Eye (tissue), 1 donor: ENCODE measurements at places on chromosomes 3 and 15.

DNA sequence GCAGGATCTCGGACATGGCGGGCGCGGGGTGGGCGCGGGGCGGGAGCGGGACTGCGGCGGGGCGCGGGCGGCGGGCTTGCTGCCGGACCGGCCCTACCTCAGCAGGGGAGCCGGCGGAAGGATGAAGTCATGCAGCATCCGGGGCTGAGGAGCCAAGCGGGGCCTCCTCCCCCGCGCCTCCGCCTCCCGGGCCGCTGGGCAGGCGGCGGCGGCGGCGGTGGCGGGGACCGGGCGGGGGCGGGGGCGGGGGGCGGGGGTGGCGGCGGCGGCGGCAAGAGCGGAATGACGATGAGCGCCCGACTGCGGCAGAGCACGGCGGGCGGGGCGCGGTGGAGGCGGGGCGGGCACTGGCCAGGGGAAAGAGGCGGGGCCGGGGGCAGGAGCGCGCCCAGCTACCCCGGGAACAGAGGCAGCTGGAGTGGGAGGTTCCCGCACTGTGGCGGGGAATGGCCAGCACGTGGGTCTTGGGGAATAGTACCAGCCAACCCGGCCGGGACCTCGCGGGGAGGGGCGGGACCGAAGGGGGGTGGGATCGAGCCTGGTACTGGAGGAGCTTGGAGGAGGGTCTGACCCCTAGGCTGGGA lies at the start of gene CAMK2N2:
TSS of gene CAMK2N2 (minus strand) at position 284 of the 584 bp plus-strand sequence. CDS start at position 16, 268 bp downstream.
- no peak for DNase-seq

DNA sequence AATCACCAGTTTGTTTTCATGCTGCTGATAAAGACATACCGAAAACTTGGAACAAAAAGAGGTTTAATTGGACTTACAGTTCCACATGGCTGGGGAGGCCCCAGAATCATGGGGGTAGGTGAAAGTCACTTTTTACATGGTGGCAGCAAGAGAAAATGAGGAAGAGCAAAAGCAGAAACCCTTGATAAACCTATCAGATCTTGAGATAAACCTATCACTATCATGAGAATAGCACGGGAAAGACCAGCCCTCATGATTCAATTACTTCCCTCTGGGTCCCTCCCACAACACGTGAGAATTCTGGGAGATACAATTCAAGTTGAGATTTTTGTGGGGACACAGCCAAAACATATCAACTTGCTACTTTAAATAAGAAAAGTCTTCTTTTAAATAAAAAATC lies 28.9 kb downstream of the CD200R1L start:
- DNase-seq: no peak

GRCh38 chr15:89138999-89139612 lies 50.9 kb downstream of the ABHD2 start:
- no peak for DNase-seq

DNA sequence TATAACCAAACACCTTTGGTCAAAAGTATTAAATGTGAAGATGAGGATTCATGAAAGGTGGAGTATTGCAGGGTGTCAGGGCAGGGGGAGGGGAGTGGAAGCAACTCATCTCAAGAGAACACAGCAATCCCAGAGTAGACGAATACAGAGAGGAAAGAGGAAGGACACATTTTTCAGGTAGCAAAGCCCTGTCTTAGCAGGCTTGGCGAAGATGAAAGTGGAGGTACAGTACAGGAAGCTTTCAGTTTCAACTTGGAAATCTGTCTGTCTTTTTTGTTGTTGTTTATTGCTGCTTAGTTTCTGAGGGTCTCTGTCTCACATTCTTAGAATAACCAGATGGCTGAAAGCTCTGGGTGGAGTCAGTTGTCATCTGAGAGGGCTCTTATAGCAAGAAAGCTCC lies 80.8 kb upstream of the GPR149 start:
- DNase-seq: no peak

GRCh38 chr15:42213511-42213910 lies 5.4 kb upstream of the VPS39 start:
- DNase-seq: no peak

- DNase-seq: no peak
Observed at GRCh38 chr15:80783260-80783659, 4.1 kb downstream of the CEMIP start.

DNA sequence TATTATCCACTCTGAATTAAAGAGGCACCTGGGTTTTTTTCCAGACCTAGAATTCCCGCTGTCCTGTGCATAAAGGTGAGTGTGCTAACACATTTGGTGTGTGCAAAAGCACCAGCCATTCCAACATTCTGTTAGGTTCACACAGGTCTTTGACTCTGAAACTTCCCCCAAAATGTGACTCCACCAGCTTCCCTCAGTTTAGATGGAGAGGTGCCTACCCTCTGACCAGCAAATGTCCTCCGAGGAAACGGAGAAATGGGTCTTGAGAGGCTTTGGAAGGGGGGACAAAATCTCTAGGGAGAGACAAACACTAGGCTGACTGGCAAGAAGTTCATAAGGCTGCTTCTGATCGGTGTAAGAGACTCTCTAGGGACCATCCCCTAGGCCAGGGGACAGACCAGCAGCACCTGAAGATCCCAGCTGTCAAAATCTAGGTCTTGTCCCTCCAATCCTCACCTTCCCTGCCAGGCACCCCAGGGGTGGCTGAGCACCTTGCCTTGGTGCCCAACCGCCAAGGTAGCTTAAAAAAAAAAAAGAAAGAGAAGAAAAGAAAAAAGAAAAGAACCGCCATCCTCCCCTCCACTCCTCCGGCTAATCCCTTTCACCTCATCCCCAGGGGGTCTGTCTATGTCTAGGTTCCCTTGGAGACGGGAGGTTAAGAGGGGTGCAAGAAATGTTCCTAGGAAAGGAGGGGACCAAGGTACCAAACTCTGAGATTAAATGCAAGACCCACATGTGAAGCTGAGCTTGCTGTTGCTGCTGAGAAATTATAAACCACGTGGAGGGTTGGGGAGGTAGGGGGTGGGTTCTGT lies 2.0 kb upstream of the MECOM start:
- DNase-seq: peak; percentile 36

GRCh38 chr3:88611826-88612326 lies 462.1 kb downstream of the C3orf38 start:
- DNase-seq: no peak

GRCh38 chr3:102471001-102471400 lies 36.2 kb downstream of the ZPLD1 start:
- no peak for DNase-seq

GRCh38 chr3:128814060-128814459 lies 65.4 kb upstream of the ACAD9 start:
- no peak for DNase-seq

- no peak for DNase-seq
Observed at GRCh38 chr15:74632601-74633000, 17.0 kb downstream of the CLK3 start.

DNA sequence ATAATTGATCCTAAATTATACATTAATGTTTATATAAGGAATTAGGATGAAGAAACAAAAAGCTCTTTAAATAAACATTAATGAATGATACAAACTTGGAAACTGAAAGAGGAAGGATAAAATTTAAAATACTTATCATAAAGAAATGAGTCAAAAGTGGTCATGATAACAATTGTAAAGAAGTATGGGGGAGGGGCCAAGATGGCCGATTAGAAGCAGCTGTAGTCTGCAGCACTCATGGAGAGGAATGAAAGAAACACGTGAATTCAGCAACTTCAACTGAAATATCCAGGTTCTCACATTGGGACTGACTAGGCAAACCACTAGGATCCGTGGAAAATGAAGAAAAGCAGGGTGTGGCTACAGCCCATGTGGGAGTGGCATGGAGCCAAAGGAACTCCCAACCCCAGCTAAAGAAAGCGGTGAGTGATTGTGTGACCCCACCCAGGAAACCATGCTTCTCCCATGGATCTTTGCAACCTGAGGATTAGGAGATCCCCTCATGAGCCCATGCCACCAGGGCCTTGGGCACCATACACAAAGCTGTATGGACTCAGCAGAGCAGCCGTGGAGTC lies 13.1 kb upstream of the CP start:
- DNase-seq: no peak

GRCh38 chr15:100542290-100542689 lies 13.5 kb upstream of the CERS3 start:
- no peak for DNase-seq

DNA sequence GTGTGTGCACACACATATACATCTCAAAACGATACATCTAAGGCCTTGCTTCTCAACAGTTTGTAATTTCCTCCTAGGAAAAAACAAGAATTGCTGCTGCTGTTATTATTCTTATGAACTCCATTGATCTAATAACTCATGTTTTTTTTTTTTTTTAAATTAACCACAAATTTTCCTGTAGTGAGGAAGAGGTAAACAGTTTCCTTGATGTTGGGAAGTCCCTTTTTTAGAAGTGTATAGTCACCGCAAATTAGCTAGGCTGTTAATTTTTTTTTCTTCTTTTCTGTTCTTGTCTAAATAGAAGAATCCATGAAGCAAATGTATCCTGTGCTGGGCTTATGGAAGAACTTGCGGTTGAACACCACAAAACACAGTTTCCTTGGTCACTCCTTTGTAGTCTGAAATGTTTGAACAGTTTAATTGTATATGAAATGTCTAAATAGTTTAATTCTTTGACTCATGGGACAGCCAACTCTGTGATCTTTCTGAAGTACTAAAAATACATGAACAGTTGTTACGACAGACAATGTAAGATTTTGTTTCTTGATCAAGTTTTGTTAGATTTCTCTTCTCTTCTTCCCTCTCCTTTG lies 64.5 kb downstream of the MITF start:
- DNase-seq: no peak

- DNase-seq: no peak
Observed at GRCh38 chr3:155404486-155404885, 111.0 kb upstream of the STRIT1 start.
